ENCODE measurements at places on chromosomes 6 and 20.

GRCh38 chr20:48788486-48789072 is 39.2 kb downstream of the PREX1 start:
- no peak for DNase-seq

- DNase-seq: no peak
Observed at GRCh38 chr20:34791289-34792020, 34.0 kb downstream of the NCOA6 start.

DNA sequence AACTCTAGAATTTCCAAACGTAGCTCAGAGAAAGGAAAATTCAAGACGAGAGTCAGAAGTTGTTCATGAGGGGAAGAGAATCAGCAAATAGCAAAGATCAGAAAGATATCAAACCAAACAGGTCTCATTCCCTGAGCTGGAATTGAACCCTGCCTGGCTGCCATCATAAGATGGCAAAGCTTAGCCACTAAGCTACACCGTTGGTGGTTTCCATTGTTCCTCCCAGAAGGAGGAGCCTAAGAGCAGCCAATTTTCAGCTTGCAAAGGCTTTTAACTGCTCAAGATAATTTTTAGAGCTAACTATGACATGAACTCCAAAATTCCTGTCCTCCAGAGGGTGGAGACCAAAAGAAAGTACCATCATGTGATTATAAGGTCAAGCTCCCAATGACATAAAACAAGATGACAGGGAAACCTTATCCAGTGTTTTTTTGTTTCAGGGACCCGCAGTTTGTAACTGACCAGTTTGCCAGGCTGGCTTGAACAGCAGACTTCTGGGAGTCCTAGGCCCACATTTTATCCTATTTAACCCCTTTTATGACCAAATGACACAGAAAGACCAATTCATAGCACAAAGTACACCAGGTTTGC is 55.9 kb downstream of the COL11A2 start:
- DNase-seq: no peak

DNA sequence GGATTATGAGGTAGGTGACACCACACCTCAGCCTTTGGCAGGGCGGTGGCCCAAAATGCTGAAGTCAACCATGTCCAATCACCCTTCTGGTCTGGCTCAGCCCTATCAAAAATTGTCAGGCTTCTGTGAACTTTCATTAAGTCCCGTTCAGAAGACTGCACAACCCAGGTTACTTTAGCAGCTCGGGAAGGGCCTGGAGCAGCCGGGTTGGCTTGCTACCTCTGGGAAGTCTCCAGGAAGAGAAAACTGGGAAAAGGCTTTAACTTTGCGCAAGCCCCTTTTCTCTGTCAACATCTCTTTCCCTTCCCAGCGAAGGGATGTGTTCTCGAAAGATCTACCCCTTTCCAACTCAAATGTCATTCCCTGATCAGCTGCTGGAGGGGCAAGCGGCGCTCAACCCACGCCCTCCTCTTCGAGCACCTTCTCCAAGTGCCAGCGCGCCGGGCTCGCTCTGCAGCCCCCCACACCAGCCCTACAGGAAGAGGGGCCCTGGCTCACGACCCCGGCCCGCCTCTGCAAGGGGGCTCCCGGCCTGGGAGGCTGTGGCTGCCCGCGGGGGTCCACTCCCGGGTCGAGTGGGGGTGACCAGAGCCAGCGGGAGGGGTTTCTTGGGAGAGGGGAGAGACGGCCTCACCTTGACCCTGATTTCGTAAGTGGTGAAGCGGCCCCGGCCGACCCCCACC is 573 bp downstream of the SNX3 start:
- no peak for DNase-seq

GRCh38 chr20:38369389-38369788 is 23.1 kb downstream of the LBP start:
- DNase-seq: no peak

- DNase-seq: no peak
Observed at GRCh38 chr20:6533351-6533750, 234.1 kb upstream of the BMP2 start.

- DNase-seq: no peak
Observed at GRCh38 chr6:80742481-80742880, 636.0 kb downstream of the BCKDHB start.

DNA sequence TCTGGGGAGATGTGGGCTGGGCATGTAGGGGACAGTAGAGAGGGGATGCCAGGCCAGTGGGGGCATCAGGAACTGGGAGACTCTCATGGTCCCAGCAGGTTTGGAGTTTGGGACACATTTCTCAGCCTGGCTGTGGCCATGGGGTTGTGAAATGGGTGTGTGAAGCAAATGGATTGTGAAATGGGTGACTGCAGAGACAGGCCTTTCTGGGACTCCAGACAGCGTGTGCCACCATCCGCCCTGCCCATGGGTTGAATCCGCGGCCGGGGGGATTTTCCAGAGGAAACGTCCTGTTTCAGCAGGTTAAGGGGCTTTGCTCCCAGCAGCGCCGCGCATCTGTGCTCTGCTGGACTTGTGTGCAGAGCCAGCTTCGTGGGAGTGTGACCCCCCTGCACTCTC is 3.7 kb upstream of the PMEPA1 start:
- DNase-seq: no peak

DNA sequence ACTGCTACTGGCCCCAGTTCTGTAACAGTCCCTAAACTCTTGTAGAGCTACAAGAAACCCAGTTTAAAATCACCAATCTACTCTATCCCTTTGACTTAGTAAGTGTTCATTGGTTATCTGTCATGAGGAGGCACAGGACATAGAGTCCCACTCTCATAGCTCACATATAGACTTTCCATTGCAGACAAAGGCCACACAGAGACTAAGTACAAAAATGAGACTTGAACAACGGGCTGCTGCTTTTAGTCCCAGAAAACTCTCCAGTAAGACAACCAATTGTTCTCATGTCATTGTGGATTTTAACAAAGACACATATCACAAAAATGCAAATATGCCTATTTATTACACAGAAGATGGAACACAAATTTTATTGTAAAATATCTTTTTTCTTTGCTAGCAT is 197.4 kb downstream of the PTPRK start:
- DNase-seq: no peak

DNA sequence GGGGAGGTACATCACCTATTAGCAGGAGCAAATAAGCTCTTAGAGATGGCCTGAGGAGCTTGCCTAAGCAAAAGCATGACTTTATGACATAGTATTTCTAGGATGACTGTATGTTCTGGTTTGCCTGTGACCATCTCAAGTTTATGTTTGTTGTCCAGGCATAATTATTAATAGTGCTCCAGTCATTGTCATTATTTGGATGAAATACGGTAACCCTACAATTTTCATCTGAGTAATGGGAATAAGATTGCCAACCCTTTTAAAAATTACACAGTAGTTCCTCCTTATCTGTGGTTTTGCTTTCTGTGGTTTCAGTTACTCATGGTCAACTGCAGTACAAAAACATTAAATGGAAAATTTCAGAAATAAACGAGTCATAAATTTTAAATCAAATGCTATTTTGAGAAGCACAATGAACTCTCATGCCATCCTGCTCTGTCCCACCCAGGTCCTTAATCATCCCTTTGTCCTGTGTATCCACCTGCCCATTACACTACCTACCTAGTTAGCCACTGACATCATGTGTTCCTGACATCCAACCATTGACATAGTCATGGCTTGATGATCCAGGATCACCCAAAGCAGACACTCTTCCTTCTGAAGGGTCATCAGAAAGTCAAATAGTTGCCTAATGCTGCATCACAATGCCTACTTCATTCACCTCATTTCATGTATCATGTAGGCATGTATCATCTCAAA is 27.0 kb upstream of the TFB1M start:
- no peak for DNase-seq

- DNase-seq: no peak
Observed at GRCh38 chr20:60203451-60203850, 245.2 kb downstream of the CDH26 start.

DNA sequence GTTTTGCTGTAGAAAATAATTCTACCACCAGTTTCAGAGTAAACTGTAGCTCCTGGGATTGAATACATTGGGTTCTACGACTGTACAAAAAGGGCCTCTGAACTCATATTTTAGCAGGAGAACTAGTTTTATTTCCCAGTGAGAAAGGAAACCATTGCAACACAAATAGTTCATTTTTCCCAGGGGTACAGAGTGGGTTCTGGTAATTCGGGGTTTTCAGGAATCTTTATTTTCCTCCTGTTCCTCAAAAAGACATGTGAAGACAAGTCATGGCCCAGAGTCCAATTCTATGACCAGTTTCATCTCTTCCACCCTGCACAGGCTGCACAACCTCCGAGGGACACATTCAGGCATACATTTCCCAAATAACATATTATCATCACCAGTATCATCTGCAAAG is 222.1 kb downstream of the HIVEP2 start:
- DNase-seq: no peak

- DNase-seq: peak; percentile 11
Observed at GRCh38 chr6:30915591-30915946, 1.5 kb downstream of the VARS2 start.

DNA sequence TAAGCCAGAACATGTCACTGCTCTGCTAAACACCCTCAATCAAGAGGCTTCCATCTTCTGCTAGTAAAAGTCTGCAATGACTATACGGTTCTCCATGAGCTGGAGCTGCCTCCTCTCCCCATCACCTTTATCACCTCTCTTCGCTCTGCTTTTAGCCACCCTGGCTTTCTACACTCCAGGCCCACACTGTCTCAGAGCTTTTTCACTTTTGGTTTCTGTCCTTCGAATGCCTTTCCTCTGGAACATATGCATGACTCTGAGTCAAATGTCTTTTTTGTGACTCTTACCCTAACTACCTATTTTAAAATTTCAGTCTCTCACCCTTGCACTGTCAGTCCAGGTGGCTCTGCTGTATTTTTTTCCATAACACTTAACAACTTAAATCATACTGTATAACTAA is 525.4 kb upstream of the RNF217 start:
- DNase-seq: no peak

DNA sequence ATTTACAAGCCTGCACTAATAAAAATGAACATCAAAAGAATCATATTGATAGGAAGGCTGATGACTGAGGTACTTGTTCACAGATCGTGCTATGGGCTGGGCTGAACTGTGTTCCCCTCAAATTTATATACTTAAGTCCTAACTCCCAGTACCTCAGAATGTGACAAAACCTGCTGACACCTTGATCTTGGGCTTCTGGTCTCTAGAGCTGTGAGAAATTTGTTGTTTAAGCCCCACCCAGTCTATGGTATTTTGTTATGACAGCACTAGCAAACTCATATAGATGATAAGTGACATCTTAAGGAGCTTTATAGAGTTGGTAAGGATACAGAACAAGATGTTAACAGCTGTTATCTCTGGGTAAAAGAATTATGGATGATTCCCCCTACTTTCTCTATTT is 13.8 kb downstream of the UBE2V1 start:
- DNase-seq: no peak

DNA sequence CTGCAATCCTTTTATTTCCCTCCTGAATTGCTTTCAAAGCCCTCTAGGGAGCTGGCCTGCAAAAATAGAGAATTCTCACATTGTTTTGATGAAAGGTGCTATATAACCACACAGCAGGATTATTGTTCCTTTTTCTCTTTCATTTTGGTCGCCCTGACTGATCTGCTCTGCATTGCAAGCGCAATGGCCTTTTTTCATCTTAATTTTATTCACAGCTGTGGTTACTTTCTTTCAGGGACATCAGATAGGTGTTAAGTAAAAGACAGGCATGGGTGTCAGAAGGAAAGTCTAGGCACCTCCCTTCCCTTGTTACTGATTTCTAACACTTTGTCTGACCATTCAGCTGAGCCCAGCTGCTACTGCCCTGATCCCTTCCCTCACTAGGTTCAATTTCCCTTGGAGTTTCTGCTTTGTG is 850.5 kb upstream of the MAP3K7 start:
- no peak for DNase-seq

GRCh38 chr6:37116326-37116725 is 53.6 kb upstream of the PIM1 start:
- no peak for DNase-seq

DNA sequence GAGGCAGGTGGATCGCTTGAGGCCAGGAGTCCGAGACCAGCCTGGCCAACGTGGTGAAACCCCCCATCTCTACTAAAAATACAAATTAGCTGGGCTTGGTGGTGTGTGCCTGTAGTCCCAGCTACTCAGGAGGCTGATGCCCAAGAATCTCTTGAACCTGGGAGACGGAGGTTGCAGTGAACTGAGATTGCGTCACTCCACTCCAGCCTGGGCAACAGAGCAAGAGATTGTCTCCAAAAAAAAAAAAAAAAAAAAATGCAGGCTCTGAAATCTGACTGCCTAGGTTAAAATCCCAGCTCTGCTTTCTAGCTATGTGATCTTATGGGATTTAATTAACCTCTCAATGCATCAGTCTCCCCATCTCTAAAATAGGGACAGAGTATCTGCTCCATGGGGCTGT is 3.3 kb upstream of the TMEM217 start:
- DNase-seq: no peak

DNA sequence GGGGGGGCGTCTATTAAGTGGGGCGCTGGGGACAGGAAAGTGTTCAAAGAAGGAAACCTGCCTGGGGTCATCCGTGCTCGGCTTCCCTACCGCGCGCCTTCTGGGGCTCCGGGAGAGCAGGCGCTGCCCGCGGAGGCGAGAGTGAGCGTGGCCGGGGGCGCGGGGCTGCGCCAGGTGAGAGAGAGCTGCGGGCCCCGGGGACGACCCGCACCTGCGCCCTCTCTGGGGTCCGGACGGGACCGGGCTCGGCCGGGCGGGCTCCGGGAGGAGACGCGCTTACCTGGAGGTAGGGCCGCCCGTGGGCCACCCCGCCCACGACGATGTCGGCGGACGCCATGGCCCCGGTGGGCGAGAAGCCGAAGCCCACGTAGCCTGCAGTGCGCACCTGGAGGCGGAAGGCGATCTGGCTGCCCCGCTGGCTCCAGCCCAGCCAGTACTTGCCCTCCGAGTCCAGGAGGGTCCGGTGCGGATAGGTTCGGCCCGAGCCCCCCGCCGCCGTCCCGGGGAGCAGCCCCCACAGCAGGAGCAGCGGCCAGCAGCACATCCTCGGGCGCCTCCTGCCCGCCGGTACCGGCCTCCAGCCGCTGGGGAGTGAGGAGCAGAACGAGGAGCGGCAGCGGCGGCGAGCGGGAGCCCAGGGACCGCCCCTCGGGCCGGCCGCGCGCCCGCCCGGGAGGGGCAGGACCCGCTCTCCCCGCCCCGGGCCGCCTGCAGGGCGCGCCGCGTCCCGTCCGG is at the start of gene MOXD1:
Gene MOXD1, minus strand, starts transcription at position 593 of the 735 bp plus-strand sequence. Its CDS starts 49 bp downstream, at position 544.
- no peak for DNase-seq

DNA sequence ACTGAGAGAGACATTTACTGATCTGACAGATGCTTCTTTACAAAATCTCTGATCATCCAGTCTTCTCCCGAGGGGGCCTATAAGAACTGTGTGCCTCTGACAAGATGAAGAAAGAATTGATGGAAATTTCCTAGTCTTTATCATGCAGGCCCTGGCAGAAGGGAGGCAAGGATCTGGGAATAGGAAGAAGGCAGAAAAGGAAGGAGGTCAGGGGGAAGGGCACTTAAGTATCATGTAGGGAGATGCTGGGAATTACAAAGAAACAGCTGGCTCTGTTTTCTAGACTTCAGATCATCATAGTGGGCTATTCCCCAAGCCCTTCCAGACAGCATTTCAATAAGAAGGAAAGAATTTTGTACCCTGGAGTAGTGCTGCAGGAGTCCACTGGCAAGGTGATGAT is 243.3 kb upstream of the MOCS1 start:
- DNase-seq: no peak

Data from CD4-positive, alpha-beta T cell treated with Interleukin-6 at 100 ng/mL for 8 hours (primary cell).